Smooth muscle cell of the brain vasculature (primary cell): ENCODE measurements at places on chromosomes 6 and 20.

- DNase-seq = no peak
These were observed 167.9 kb upstream of the MYLIP start for GRCh38 chr6:15960740-15961634.

DNA sequence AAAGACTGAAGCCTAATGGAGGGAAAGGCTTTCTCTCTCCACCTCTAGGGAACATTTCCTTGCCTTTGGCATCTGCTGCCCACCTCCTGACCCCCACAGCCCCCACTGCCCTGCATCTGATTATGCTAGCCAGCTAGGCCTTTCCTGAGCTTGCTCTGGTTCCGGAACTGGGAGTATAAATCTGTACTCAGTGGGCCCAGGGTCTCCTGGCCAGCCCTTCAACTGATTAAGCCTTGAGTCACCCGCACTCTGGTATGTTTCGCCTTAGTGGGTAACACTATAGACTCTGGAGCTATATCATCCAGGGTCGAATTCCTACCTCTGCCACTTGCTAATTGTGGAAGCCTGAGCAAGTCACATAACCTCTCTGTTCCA, 45.6 kb upstream of the RIPOR2 start:
- DNase-seq = no peak

- no peak for DNase-seq
These were observed 103.4 kb downstream of the ERMARD start for GRCh38 chr6:169854813-169855212.

- DNase-seq = no peak
These were observed 5.8 kb upstream of the SDCBP2 start for GRCh38 chr20:1334761-1335160.

DNA sequence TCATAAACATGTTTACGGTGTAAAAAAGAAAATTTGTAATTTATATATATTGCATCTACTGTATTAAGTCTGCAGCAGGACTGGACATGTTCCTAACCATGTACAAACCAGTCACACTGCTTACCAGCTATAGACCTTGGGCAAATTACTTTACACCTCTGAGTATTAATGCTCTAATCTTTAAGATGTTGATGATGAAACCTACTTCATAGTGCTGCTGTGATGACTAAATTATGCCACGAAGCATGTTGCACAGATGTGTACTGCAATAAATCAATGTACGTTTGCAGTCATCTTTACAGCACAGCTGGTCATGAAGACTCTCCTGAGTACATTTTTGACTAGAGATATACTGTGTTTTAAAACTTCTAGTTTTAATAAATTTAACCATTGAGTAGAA, 42.6 kb downstream of the PRKN start:
- no peak for DNase-seq
